Activated CD4-positive, alpha-beta memory T cell treated with anti-CD3 and anti-CD28 coated beads for 36 hours (primary cell): ENCODE measurements at places on chromosomes 3 and 15. TPM values are rescaled to one million over a fixed set of nuclear protein-coding genes. Genes with fewer than 3 reads are reported as not detected.

Gene TM4SF18
- not detected for total RNA-seq

Gene KCNH8
- total RNA-seq = not detected

Gene GABRB3
- 0.17 TPM for total RNA-seq

Gene CCDC14
- 32.4 TPM for total RNA-seq

Gene BNC1
- total RNA-seq = not detected

Gene COMMD4
- 87.8 TPM for total RNA-seq

Gene IL17RB
- total RNA-seq = 1.1 TPM

Gene SKOR1
- 0.12 TPM for total RNA-seq

Gene GP5
- total RNA-seq = 0.31 TPM

Gene ZFYVE19
- total RNA-seq = 26.1 TPM

Gene MME
- total RNA-seq = not detected

Gene SPINT1
- total RNA-seq = 13.1 TPM

Gene VEPH1
- not detected for total RNA-seq

Gene GASK1A
- not detected for total RNA-seq

Gene NANOGP8
- total RNA-seq = not detected

Gene FBN1
- total RNA-seq = 0.52 TPM

Gene LEKR1
- total RNA-seq = 0.56 TPM

Gene PAQR5
- 0.10 TPM for total RNA-seq

Gene PLA2G4B
- total RNA-seq = 6.0 TPM

Gene RTP1
- total RNA-seq = not detected

Gene IL5RA
- total RNA-seq = 0.15 TPM

Gene CADPS
- total RNA-seq = not detected

Gene P2RY13
- total RNA-seq = not detected
